ENCODE measurements at places on chromosomes 12 and 14.
A peak's percentile ranks its signal among the peaks of the same experiment; 100 is the strongest.

GRCh38 chr12:52260361-52261207 lies 13.9 kb upstream of the KRT86 start:
- peak; percentile 72 for DNase-seq

GRCh38 chr12:88433997-88434703 lies 146.1 kb downstream of the KITLG start:
- no peak for DNase-seq

DNA sequence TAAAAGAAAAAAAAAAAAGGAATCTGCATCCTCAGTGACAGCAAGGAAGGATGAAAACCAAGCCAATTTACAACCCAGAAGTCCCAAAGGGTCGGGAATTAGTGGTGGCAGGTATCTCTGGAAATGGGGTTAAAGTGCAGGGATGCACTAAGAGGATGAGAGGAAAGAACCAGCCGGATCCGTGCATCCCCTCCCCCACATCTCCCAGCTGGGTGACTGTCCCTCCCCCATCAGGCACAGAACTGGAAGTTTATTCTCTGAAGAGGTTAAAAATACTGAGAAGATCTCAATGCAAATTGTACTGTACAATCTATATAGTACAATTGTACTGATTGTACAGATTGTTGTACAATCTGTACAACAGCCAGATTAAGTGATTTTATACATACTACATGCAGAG lies 15.4 kb downstream of the CLMN start:
- DNase-seq = no peak

GRCh38 chr14:65226824-65227604 lies 124.7 kb upstream of the MAX start:
- no peak for DNase-seq

GRCh38 chr14:79246173-79246572 lies 965.1 kb downstream of the DIO2 start:
- DNase-seq = no peak

DNA sequence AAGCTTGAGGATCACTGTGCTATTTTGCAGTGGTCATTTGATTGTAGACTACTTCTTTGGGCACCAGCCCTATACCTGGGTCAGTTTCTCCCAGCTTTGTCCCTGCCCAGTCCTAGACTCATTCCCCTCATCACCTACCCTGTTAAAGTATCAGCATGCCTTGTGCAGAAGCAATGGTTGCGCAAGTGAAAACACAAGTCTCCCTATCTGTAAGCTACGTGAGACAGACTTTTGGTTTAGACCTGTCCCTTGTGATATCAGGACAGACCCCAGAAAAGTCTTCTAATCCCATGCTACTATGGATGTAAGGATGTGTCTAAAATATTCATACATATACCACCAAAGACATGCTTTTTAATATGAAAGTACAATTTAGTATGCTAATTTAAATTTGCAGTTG lies 88.8 kb upstream of the ATP2B1 start:
- no peak for DNase-seq

DNA sequence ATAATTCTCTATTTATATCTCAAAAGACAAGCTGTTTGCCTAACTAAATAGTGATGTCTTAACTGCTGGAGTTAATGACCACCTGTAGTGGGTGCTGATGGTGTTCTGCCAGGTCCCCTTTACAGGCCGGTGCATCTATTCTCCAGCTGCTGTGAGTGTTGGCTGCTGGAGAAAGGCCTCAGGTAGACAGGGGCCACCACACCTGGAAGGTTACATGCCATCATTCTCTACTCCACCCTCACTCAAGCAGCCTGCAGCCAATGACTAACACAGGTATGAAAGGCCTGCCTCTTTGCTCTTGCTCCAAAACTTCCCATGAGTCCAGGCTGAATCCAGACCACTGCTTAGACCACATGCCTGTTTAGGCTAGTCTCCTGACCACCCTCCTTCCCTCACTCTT lies 73.9 kb downstream of the RPS6KA5 start:
- no peak for DNase-seq

GRCh38 chr14:77284066-77284465 lies 13.1 kb upstream of the NGB start:
- DNase-seq = no peak

- DNase-seq = no peak
Measured at GRCh38 chr12:91316907-91317269, 134.3 kb upstream of the DCN start.

GRCh38 chr14:95196268-95196667 lies 38.9 kb upstream of the DICER1 start:
- peak; percentile 54 for DNase-seq

DNA sequence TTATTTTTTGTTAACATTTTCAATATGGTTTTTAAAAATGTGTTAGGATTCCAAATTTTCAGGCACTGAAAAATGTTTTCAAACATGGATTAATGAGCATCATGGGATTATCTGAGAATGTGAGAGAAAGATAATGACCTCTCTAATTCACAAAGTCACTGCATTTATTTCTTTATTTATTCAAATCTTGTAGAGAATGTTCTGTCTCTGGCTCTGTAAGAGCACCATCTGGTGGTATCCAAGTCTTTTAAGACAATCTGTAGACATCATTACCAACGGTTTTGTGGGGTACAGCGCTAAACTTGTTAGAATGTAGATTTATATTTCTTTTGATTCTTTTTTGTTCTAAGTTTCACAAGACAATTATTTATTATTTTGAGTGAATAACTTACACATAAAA lies 956.0 kb upstream of the NOVA1 start:
- DNase-seq = no peak

DNA sequence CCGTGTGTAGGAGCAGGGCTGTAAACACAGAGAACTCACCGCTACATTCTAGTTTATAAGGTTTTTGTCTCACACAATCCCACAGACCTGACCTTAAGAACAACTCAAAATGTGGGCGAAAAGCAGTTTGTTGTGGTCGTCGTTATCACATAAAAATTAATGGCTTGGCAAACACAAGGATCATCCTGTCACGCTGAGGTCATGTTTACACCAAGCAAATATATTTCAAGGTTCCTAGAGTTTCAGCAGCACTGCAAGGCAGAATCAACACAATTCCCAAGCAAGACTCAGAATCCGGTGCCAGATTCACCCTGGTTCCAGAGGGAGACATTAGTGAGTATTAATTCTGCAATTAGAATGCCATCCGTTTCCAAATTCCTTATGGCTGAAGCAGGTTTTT lies 30.1 kb upstream of the MAP1LC3B2 start:
- DNase-seq = no peak

DNA sequence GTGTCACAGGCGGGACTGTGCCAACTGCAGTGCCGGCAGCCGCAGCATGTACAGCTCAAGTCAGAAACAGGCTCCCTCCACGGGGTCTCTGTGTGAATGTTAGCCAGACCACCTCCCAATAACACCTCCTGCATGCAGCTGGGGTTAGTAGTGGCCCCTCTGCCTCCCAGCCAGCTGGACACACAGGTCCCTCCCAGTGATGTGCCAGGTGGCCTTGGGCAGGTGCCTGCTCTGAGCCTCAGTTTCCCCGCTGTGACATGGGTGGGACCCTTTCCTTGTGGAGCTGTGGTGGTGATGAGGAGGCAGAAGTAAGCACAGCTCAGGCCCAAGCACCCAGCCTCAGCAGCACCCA lies 139.9 kb downstream of the ADGRD1 start:
- DNase-seq = no peak

GRCh38 chr14:68807148-68807600 lies 14.3 kb upstream of the ZFP36L1 start:
- no peak for DNase-seq

DNA sequence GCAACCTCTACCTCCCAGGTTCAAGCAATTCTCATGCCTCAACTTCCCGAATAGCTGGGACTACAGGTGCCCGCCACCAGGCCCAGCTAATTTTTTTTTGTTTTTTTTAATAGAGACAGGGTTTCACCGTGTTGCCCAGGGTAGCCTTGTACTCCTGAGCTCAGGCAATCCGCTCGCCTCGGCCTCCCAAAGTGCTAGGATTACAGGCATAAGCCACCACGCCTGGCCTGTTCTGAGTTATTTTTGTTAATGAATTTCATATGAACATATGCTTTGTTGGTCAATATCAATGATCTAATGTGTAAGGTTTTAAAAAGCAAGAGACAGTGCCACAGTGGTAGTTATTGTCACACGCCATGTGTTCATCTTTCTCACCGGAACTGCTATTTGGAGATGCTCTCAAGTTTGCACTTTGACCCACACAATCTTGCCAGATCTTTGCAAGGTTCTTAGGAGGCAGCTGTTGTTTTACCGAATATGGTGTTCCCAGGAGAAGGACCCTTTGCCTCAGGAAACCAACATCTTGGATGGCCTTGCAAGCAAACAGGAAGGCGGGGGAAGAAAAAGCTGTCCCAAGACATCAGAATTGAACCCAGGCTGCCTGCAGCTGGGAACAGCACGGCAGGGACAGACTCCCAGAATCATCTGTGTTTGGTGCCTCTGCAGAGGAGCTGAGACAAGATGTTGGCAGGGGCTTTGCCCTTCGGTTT lies 30.0 kb downstream of the GALNT16 start:
- DNase-seq = no peak

- no peak for DNase-seq
Measured at GRCh38 chr12:129530517-129530916, 373.3 kb downstream of the TMEM132D start.

DNA sequence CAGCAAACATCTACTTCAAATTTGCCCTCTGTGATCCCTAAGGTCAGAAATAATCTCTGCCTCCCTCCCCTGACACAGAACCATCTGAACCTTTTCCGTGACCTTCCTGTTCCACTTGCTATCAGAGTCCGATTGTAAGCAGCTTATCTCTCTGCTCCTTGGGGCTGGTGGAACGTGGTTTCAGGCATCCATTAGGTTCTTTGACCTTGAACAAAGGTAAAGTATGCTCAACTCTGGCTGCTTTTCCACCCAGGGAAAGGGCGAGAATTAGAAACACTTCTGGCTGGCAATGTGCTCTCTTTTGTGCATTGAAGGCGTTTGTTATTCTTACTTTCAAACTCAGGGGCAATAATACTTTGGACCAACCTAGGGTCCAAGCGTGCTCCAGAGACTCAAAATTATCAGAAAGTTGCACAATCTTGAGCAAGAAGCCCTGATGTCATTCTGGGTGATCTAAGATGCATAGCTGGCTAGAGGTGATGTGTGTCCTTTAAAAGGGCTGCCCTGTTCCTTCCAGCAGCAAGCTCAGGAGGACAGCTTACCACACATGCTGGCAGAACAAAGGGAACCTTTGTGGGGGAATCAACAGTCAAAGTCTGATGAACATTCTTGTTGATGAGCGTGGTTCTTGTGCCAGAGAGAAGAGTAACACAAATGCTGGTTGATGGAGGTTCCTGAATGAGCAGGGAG lies 29.8 kb downstream of the ADGRD1 start:
- no peak for DNase-seq

GRCh38 chr12:95220190-95220589 lies 2.6 kb downstream of the VEZT start:
- no peak for DNase-seq

GRCh38 chr14:75338398-75338797 lies 59.8 kb downstream of the FOS start:
- no peak for DNase-seq

DNA sequence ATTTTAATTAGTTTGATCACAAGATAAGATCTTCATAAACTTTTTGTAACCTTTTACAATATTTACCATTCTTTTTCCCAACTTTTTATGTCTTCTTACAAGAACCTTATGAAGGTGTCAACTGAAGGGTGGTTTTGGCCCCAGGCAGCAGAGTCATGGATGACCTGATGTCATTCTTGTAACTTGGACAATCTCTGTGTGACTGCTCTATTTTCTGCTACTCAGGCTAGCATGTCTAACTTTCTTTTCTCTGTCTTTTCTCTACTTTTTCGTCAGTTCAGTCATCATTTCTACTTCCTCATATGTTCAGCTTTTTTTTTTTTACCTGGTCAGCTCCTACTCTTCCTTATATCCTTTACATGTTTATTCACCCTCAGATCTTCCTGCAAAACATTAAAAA lies 150.7 kb upstream of the PTPRQ start:
- no peak for DNase-seq

DNA sequence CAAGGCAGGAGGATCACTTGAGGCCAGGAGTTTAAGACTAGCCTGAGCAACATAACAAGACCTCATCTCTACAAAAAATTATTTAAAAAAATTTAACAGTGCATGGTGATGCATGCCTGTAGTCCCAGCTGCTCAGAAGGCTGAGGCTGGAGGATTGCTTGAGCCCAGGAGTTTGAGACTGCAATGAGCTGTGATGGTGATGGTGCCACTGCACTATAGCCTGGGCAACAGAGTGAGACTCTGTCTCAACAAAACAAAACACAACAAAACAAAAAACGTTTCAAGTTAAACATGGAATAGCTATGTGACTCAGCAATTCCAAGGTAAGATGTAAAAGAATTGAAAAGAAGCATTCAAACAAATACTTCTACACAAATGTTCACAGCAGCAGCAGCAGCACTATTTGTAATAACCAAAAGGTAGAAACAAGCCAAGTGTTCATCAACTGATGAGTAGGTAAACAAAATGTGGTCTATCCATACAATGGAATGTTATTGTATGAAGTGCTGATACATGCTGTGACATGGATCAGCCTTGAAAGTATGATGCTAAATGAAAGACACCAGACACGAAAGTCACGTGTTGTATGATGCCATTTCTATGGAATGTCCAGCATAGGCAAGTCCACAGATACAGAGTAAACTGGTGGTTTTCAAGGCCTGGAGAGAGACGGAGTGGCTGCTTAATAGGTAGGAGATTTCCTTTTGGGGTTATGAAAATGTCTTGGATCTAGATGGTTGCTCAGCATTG lies 31.4 kb downstream of the CFAP251 start:
- DNase-seq = no peak
